ENCODE measurements at places on chromosomes 4 and X. TPM values are rescaled to one million over a fixed set of nuclear protein-coding genes. Genes with fewer than 3 reads are reported as not detected.

DNA sequence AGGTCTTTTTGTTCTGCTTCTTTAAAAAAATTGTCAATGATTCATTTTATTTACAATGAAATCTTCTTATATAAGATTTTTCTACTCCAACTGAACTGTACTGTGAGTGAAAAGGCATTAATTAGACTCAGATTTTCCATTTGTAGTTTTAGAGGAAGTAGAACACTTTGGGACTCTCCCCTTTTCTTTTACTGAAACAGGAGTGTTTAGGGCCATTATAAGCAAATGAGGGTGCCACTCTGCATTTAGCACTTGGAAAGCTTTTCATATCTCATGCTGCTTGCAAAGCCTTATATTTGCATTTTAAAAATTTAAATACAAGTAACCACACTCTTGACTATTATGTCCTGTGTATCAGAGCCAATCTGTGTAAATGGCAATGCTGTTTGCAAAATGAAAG, 584.3 kb downstream of the KLHL13 start:
- H3K27ac ChIP-seq = no peak overlapping the region
- H3K27me3 ChIP-seq = no peaks in the 10 kb centered on the region
- no peak for DNase-seq
- no peak overlapping the region for H3K4me3 ChIP-seq
- no peaks in the 10 kb centered on the region for H3K36me3 ChIP-seq
- no peaks in the 10 kb centered on the region for H3K4me1 ChIP-seq

GRCh38 chr4:67549123-67549522, 3.8 kb upstream of the CENPC start:
- no peaks in the 10 kb centered on the region for H3K4me1 ChIP-seq
- DNase-seq = no peak
- no peaks in the 10 kb centered on the region for H3K27me3 ChIP-seq
- no peak overlapping the region for H3K4me3 ChIP-seq
- H3K36me3 ChIP-seq = peaks cover 14% of the 10 kb centered on the region
- no peak overlapping the region for H3K27ac ChIP-seq

NSUN7 gene
- 7.7 TPM for total RNA-seq

GRCh38 chr4:118034053-118034785, at the start of gene NDST3:
TSS of gene NDST3 (plus strand) at chr4:118034486. CDS start at chr4:118053911, 19,425 bp downstream.
- DNase-seq = peak; percentile 68
- no peak within 1 kb of the TSS for H3K27ac ChIP-seq
- H3K4me1 ChIP-seq = no peaks in the 10 kb centered on the region
- peaks cover 6% of the 10 kb centered on the region for H3K36me3 ChIP-seq

DNA sequence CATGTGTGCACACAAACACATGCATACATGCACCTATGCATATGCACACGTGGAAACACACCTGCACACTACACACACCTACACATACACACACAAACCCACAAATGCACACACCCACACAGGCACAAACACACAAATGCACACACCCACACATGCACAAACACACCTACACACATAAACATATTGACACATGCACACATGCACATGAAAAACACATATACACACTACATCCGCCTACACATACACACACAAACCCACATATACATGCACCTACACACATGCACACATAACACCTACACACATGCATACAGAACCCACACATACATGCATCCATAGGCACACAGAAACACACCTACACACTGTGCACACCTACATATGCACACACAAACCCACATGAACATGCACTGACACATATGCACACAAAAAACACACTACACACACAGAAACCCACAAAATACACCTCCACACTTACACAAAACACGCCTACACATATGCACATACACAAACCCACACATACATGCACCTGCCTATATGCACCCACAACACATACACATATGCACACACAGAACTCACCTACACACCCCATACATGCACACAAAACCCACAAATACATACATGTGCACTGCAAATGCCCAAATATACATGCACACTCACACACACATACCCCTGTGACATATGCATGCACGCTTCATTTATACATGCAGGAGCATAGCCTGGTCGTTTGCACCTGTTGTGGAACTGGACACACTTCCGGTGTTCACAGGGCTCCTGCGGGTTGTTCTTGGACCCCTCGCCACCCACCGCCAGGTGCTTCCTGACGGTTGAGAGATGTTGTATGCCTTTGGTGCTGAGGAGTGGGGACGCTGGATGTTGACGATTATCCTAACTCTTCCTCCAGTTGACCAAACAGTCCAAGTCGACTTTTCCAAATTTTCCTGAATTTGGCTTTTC, 22.1 kb downstream of the CD99 start:
- H3K36me3 ChIP-seq = no peaks in the 10 kb centered on the region
- no peak overlapping the region for H3K4me3 ChIP-seq
- DNase-seq = no peak
- H3K4me1 ChIP-seq = peaks cover 12% of the 10 kb centered on the region
- H3K27me3 ChIP-seq = no peaks in the 10 kb centered on the region

- H3K4me1 ChIP-seq = peaks cover 11% of the 10 kb centered on the region
- no peak overlapping the region for H3K27ac ChIP-seq
- H3K36me3 ChIP-seq = peaks cover under 1% of the 10 kb centered on the region
- no peaks in the 10 kb centered on the region for H3K27me3 ChIP-seq
- H3K4me3 ChIP-seq = no peak overlapping the region
Measured at GRCh38 chr4:83846193-83846830, 310.4 kb downstream of the GPAT3 start.

GRCh38 chr4:56512166-56512565, 6.6 kb downstream of the ARL9 start:
- no peak overlapping the region for H3K27ac ChIP-seq
- no peaks in the 10 kb centered on the region for H3K4me1 ChIP-seq
- no peaks in the 10 kb centered on the region for H3K36me3 ChIP-seq
- DNase-seq = no peak
- no peaks in the 10 kb centered on the region for H3K27me3 ChIP-seq

HTR2C gene
- not detected for total RNA-seq

DNA sequence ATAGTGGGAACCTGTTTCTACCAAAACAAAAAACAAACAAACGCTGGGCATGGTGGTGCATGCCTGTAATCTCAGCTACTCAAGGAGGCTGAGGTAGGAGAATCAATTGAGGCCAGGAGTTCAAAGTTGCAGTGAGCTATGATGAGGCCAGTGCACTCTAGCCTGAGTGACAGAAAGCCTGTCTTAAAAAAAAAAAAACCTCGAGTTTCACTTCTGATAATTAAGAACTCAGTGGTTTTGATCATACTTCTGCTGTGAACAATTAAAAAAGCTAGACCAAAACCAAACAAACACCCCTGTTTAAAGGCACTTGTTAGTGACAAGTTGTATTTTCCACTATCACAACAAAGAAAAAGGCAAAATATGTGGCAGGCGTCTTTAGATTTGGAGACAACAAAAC, 15.0 kb upstream of the UBE2D3 start:
- no peak overlapping the region for H3K4me3 ChIP-seq
- no peaks in the 10 kb centered on the region for H3K27me3 ChIP-seq
- no peak for DNase-seq
- no peaks in the 10 kb centered on the region for H3K36me3 ChIP-seq

- no peak overlapping the region for H3K27ac ChIP-seq
- H3K4me1 ChIP-seq = no peaks in the 10 kb centered on the region
- no peak for DNase-seq
- no peak overlapping the region for H3K4me3 ChIP-seq
- H3K36me3 ChIP-seq = no peaks in the 10 kb centered on the region
- no peaks in the 10 kb centered on the region for H3K27me3 ChIP-seq
Measured at GRCh38 chrX:9730752-9731151, 34.9 kb downstream of the GPR143 start.

- H3K4me1 ChIP-seq = no peaks in the 10 kb centered on the region
- H3K27ac ChIP-seq = no peak overlapping the region
- H3K4me3 ChIP-seq = no peak overlapping the region
- no peaks in the 10 kb centered on the region for H3K27me3 ChIP-seq
- no peak for DNase-seq
Measured at GRCh38 chr4:132669786-132670185, 479.3 kb upstream of the PCDH10 start.

GPC4 gene
- 26.2 TPM for total RNA-seq

DNA sequence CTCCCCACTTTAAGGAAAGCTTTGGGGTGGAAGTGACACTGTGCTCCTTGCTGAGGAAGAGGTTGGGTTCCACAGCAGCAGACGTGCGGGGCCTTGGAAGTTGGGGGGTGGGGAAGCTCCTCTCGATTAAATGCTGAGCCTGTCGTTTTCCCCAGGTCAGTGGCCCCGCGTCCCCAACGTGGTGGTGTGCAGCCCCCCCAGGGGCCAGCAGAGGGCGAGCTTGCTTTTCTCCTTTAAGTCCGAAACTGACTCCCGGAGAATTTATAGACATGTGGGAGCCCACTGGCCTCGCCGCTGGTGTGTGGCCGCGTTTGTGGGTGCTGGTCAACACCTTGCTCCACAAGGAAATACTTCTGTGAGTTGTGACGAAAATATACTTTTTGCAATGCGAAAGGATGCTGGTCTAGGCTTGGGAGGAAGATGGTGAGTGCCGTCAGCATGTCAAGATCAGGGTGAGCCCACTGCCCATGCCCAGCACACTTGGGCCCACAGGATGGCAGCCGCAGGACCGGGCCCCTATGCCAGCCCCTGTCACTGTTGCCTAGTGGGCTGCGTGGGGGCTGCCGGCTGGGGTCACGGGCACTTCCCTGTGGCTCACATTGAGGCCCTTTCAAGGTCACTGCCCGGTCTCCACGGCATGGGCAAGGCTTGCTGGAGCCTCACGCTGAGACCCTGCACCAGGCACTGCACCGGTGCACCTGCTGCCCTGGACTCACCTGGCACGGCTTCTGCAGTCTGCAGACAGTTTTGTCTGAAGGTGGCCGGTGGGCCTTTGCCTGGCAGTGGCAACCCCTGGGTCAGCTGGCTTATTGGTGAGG, 9.4 kb downstream of the UVSSA start:
- DNase-seq = peak; percentile 48
- no peak overlapping the region for H3K27ac ChIP-seq
- no peak overlapping the region for H3K4me3 ChIP-seq
- H3K4me1 ChIP-seq = peaks cover 7% of the 10 kb centered on the region
- no peaks in the 10 kb centered on the region for H3K27me3 ChIP-seq

TRPC5OS gene
- total RNA-seq = not detected

MAGEC2 gene
- total RNA-seq = not detected

- peaks cover 7% of the 10 kb centered on the region for H3K36me3 ChIP-seq
- H3K4me1 ChIP-seq = peaks cover 9% of the 10 kb centered on the region
Measured at GRCh38 chr4:38386654-38387188, 277.3 kb upstream of the KLF3 start.

DNA sequence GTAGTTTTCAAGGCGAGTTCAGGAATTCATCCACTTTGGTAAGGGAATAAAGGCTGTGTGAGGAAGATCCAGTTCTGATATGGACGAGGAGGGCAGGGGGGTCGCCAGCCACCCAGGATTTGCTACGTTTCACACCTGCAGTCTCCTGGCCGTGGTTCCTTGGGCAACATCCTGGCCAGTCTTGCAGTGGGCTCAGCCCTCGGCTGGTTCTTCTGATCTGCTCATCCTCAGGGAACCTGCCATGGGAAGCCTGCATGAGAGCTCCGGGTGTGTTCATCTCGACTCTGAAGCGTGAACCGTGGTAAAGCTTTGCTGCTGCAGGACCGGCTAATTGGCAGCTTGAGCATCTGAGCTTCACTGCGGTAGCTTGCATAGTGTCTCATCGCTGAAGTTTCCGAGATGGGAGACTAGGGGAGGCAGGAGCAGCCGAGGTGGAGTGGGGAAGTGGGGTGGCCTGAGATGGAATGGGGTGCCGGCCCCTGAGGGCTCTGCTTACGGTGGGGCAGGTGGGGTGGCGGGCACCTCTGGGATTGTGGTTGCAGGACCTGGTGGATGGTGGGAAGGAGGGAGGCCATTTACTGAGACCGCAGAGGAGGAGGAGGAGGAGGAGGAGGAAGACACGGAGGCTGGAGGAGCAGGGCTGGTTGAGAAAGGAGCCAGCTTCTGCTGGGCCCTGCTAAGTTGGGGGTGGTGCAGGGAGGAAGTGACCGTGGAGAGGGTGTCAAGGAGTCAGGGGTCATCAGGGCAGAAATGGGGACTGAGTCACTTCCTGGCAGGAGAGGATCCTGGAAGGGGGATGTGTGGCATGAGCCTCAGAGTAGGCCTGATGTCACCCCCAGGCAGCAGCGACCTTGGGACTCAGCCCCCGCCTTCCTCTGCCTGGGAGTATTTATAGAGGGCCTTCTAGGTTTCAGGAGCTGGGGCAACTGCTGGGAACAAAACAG, 213.1 kb upstream of the PSAPL1 start:
- no peaks in the 10 kb centered on the region for H3K36me3 ChIP-seq
- H3K27ac ChIP-seq = no peak overlapping the region
- no peak for DNase-seq

PAGE3 gene
- total RNA-seq = not detected

- no peak overlapping the region for H3K27ac ChIP-seq
- H3K27me3 ChIP-seq = no peaks in the 10 kb centered on the region
- no peak for DNase-seq
- no peaks in the 10 kb centered on the region for H3K4me1 ChIP-seq
- H3K36me3 ChIP-seq = no peaks in the 10 kb centered on the region
- no peak overlapping the region for H3K4me3 ChIP-seq
Measured at GRCh38 chrX:141936080-141936479, 32.4 kb downstream of the MAGEC1 start.

KLHL8 gene
- total RNA-seq = 10.0 TPM

DNA sequence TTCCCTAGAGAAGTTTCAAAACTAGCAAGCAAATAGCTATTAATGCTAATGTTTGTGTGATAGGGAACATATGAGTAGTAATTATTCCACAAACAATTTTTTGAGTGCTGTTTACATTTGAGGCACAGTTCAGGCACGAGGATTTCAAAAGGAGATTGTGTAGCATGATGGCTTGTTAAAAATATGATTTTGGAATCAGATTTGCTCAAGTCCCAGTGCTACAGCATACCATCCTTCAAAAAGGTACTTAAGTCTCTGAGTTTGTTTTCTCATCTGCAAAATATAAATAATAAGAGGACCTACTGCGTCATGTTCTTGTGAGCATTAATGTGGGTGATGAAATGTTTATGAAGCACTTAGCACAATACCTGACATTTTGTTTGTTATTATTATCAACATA, 11.3 kb downstream of the TLR8 start:
- DNase-seq = no peak
- H3K27me3 ChIP-seq = no peaks in the 10 kb centered on the region
- H3K4me1 ChIP-seq = no peaks in the 10 kb centered on the region
- H3K4me3 ChIP-seq = no peak overlapping the region

GRCh38 chr4:135553213-135553612, 1351.6 kb upstream of the PABPC4L start:
- H3K36me3 ChIP-seq = no peaks in the 10 kb centered on the region
- H3K27ac ChIP-seq = no peak overlapping the region
- no peaks in the 10 kb centered on the region for H3K4me1 ChIP-seq
- H3K4me3 ChIP-seq = no peak overlapping the region

SLC4A4 gene
- 14.6 TPM for total RNA-seq

- H3K27me3 ChIP-seq = no peaks in the 10 kb centered on the region
- H3K27ac ChIP-seq = no peak overlapping the region
- no peak overlapping the region for H3K4me3 ChIP-seq
- no peak for DNase-seq
Measured at GRCh38 chrX:152405561-152405960, 45.6 kb downstream of the GABRA3 start.

GRCh38 chr4:3516836-3517730, 15.1 kb downstream of the LRPAP1 start:
- H3K27ac ChIP-seq = no peak overlapping the region
- DNase-seq = no peak
- no peaks in the 10 kb centered on the region for H3K27me3 ChIP-seq
- H3K4me3 ChIP-seq = no peak overlapping the region
- peaks cover 21% of the 10 kb centered on the region for H3K36me3 ChIP-seq
- no peaks in the 10 kb centered on the region for H3K4me1 ChIP-seq

- DNase-seq = no peak
- no peak overlapping the region for H3K4me3 ChIP-seq
- peaks cover 10% of the 10 kb centered on the region for H3K4me1 ChIP-seq
- no peak overlapping the region for H3K27ac ChIP-seq
- no peaks in the 10 kb centered on the region for H3K36me3 ChIP-seq
- H3K27me3 ChIP-seq = no peaks in the 10 kb centered on the region
Measured at GRCh38 chr4:152398060-152398459, 137.8 kb downstream of the FBXW7 start.

Measured in Calu3 (cell line).